ENCODE measurements at places on chromosomes 5 and 9.

GRCh38 chr5:83512061-83512745, 40.7 kb downstream of the VCAN start:
- DNase-seq, result no peak

GRCh38 chr5:59357381-59357977, 536.0 kb downstream of the PDE4D start:
- DNase-seq, result no peak

- peak; percentile 26 for DNase-seq
Measured at GRCh38 chr9:77453825-77454647, 194.1 kb downstream of the GNA14 start.

GRCh38 chr9:129052592-129052991, 16.2 kb downstream of the MIGA2 start:
- no peak for DNase-seq

DNA sequence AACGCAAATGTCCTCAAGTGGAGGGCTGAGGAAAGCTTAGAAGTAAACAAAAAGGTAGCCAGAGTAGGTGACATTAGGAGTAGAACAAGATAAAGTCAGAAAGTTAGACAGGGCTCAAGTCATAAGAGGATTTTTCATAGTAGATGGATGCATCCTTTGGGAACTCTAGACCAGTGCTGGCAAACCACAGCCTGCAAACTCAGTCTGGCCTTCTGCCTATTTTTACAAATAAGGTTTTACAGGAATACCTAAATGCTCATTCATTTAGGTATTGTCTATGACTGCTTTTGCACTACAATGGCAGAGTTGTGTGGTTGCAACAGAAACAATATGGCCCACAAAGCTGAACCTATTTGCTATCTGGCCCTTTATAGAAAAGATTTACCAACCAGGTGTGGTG, 116.0 kb upstream of the HMHB1 start:
- no peak for DNase-seq

DNA sequence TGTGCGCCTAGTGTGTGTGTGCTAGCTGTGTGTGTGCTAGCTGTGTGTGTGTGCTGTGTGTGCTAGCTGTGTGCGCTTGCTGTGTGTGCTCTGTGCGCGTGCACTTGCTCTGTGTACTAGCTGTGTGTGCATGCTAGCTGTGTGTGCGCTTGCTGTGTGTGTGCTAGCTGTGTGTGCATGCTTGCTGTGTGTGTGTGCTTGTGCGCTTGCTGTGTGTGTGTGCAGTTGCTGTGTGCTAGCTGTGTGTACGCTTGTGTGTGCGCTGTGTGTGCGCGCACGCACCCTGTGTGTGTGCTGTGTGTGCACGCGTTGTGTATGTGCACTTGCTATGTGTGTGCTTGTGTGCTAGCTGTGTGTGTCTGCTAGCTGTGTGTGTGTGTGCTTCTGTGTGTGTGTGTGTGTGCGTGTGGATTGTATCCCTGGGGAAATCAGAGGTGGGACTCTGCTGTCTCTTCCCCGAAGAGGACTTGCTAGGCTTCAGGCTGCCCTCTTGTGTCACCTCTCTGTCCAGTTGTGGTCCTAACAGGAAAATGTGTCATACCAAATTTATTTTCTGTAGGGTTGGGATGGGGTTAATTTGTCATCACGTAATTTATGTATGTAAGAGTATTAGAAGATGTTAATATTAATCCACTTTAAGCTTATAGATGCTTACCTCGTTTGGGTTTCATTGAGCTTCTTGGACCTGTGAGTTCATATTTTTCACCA, 38.9 kb downstream of the TPPP start:
- no peak for DNase-seq

GRCh38 chr9:111743275-111743674, 51.5 kb downstream of the SHOC1 start:
- DNase-seq, result no peak

- no peak for DNase-seq
Measured at GRCh38 chr9:38022995-38023394, 46.0 kb downstream of the SHB start.

GRCh38 chr5:176387384-176387925, 943 bp downstream of the NOP16 start:
- no peak for DNase-seq

DNA sequence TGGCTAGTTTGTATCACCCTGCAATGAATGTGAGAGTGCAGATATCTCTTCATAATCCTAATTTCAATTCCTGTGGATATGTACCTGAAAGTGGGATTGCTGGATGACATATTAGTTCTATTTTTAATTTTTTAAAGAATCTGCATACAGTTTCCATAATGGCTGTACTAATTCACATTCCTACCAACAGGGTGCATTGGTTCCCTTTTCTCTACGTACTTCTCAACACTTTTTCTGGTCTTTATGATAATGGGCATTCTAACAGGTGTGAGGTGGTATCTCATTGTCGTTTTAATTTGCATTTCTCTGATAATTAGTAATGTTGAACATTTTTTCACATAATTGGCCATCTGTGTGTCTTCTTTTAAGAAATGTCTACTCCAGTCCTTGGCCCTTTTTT, 927.5 kb downstream of the DTWD2 start:
- DNase-seq, result no peak

DNA sequence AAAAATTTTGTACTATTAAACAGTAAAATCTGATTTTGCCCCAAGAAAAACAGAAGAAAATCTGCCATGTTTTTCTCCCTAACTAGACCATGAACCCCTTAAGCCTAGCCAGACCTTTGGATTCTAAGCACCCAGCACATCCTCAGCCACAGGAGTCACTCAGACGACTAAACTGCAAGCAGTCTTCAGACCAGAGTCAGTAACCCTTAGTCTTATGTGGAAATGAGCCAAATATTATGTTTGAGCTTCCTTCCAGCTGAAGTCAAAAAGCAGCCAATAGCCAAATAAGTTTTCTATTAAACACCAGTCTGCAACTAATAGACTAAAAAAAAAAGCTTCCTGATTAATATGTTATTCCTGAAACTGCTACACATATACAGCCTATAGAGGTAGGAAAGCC, 47.4 kb downstream of the GOLPH3 start:
- no peak for DNase-seq

DNA sequence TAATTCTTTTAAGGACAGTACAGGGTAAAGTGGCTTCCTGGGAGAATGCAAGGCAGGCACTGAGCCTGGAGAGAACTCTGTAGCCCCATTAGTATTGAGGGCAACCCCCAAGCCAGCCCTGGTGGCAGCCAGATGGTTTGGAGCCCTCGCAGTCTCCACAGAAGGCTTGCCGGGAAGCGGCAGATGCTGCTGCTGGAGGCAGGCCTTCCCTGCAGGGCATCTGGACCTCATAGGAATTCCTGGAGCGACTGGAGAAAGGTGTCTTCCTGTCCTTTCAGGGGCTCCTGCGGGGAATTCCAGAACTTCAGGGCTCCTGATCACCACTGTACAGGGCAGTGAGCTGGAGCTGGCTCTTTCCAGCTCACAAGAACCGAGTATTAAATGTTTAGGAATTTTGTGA, 167.5 kb downstream of the INSYN2B start:
- DNase-seq, result no peak

DNA sequence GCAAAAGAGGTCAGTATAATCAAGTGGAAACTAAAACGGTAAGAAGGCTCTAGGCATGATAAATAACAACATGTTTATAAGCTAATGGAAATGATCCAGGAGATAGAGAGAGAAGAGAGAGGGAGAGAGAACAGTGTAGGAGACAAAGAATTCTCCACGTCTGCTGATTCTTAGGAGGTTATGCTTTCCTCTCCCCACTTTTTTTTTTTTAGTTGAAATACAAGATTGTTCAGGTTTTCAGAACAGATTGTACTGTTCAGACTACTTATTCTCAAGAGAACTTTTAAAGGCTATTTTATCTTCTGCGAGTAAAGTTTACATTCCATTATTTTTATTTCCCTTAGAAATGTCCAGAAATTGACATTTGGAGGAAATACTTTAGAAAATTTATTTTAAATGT, 4.0 kb downstream of the CCDC192 start:
- DNase-seq, result no peak

DNA sequence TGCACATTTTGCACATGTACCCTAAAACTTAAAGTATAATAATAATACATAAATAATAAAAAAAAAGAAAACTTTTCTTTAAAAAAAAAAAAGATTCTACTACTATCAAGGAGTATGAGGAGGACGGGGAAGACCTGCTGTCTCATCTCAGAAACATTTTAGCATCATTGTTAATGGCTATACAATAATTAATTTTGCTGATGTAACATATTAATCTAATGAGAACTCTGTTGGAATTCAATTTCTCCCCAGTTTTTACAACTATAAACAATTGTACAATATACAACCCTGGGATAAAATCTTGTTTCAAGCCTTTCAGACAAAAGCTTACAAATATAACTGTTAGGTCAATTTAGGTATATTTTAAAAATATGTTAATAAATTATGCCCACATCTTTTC, 139.0 kb upstream of the GRIN3A start:
- DNase-seq, result no peak

- DNase-seq, result no peak
Measured at GRCh38 chr5:37836592-37837413, 3.0 kb downstream of the GDNF start.

DNA sequence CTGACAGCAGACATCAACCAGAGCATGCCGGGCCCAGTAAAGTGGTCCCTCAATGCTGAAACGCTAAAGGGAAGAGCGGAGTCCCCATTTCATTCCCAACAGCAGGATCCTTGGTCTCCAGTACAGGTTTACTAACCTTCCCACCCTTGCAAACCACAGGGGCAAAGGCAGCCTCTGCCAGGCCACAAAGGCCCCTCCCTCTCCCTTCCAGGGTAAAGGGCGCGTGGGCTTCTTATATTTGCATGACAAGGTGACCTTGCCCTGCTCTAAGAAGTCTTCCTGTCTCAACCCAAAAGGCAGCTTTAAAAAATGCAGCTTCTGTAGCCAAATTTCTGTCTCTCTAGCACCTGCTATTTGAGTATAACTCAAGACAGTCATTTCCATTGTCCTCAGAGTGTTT, 131.5 kb upstream of the PTCH1 start:
- DNase-seq, result no peak

DNA sequence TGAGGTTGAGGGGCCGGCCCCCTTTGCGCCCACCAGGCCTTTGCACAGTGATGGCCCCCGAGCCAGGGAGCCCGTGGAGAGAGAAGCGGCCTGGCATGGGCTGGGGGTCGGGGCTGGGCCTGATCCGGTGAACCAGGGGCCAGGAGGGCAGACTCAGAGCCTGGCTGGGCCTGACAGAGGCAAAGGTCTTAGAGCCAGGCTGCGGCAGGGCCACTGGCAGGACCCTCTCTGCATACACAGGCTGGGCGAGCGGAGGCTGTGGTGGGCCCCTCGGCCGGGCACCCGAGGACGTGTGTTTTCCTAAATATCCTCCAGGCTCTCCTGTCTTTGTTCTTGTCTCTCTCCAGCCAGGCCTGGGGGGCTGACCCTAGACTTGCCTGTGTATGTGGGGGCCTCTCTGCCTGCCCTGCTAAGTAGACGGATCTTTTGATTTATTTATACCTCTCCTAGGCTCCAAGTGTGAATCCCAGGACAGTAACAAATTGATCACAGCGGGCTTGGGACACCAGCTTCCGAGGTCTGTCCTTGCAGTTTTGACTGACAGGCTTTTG, 933 bp downstream of the NEK6 start:
- DNase-seq, result no peak

DNA sequence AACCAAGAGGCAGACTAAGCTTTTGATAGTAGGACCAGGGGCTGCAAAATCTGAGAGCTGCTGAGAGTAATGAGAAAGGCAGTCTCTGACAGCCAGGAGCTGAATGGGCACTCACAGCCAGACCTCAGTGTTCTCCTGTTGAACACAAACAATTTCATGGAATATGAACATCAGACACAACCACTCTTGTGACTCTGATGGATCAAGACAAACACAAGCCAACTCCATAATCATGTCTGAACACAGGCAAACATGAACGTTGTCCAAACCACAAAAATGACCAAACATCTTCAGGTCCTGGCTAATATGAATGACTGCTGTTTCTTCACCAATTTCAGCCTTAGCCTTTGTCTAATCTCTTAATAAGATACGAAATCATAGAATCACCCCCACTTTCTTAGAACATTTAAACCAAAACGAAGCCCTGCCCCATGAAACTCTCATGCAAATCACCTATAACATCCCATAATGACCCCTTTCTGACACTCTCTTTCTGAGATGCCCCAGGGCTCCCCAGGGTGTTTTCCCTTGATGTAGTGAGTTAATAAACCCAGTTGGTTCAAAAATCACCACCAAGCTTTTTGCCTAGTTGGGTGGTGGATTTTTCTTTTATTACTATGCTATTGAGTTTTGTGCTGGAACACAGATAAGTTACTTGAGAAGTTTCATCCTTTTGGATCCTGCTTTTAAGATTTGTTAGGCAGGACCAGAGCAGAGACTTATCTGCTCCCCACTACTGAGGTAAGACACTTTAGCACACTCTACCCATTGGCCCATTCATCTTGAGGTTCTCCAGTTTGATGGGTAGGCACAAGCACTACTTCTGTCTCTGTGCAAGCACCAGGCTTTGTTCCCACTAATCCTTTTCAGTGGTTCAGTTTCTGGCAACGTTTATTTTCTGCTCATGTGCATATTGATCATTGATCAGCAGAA, 5.9 kb upstream of the ERAP2 start:
- DNase-seq, result no peak

DNA sequence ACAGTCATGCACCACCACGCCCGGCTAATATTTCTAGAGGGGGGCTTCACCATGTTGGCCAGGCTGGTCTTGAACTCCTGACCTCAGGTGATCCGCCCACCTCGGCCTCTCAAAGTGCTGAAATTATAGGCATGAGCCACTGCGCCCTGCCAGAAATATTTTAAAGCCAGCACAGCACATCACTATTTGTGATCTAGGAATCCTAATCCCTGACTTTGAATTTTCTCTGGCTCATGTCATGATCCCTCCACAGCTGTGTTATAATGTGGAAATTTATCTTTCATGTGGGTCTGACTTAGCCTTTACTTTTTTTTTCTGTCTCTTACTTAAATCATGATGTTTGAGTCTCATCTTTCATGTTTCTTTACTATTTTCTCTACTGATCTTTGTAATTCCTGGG, 18.7 kb upstream of the ITGA1 start:
- no peak for DNase-seq

DNA sequence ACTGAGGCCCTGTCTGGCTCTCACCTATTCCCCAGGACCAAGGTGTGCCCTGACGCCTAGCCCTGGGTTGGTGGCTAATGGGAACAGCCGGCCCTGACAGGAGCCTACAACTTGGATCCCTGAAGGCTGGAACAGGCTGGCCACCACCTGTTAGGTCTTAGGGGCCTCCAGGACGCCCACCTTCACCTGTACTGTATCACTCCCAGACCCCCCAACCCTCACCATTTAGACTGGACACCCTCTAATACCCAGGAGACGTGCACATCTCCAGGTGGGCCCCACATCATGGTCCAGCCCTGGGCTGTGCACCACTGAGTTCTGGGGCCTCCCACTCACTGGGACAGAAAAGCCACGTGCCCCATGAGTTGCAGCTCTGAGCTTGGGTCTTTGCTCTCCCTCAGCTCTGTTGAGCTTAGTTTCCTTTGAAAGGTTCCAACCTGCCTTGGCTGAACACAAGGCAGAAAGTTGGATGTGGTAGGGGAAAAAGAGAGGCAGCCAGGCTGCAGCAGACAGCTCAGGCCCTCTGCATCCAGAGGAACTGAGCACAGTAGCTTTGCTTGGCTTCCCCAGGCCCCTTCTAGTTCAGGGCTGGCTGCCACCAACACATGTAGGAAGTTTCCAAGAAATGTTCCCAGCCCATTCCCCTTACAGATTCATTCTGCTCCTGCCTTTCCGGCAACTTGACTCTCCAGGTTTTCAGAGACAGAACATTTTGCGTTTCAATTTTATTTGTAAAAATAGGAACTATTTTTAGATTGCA, 116.8 kb upstream of the TBC1D2 start:
- no peak for DNase-seq

Data from GDM1 (cell line).